ENCODE measurements at places on chromosomes 16 and 17.
A peak's percentile ranks its signal among the peaks of the same experiment; 100 is the strongest.

GRCh38 chr16:75590920-75591843 lies 25.0 kb downstream of the GABARAPL2 start:
- peak; percentile 60 for DNase-seq

GRCh38 chr16:58464047-58464915 lies 35.7 kb upstream of the NDRG4 start:
- DNase-seq = no peak

GRCh38 chr16:66634527-66635196 lies 30.2 kb downstream of the CMTM3 start:
- DNase-seq = no peak

DNA sequence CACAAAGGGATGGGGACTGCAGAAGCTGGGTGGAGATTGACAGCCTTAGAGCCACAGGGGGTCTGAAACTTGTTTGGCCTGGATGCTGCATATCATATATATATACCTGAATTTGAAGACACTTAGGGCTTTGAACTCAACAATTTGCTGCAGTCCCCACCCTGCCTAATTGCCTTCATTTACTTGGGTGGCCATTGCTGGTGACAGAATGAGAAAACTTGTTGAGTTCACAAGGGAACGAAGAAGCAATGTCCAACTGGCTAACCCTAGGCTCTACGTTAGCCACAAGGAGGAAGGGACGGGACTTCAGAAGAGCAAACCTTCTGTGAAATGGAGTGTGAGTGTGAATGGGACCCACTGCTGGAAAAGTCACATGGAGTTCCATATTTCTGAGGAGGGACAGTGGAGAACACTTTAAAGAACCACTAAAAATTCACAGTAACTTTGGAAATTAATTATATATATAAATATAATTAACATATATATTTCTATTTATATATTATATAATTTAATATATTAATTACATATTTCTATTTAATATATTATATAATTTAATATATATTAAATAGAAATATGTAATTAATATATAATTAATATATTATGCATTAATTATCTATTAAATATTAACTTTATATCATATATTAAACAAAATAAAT lies 215.3 kb upstream of the SOX9 start:
- DNase-seq = no peak

- DNase-seq = no peak
Measured at GRCh38 chr16:87182759-87183158, 134.4 kb downstream of the C16orf95 start.

GRCh38 chr16:77662246-77662645 lies 60.1 kb upstream of the NUDT7 start:
- DNase-seq = no peak

GRCh38 chr17:43092901-43093300 lies 32.3 kb downstream of the BRCA1 start:
- no peak for DNase-seq

GRCh38 chr16:28931801-28932225 lies at the start of gene CD19:
Gene CD19, plus strand, starts transcription at chr16:28931971. Its CDS starts 30 bp downstream, at chr16:28932001.
- no peak for DNase-seq

DNA sequence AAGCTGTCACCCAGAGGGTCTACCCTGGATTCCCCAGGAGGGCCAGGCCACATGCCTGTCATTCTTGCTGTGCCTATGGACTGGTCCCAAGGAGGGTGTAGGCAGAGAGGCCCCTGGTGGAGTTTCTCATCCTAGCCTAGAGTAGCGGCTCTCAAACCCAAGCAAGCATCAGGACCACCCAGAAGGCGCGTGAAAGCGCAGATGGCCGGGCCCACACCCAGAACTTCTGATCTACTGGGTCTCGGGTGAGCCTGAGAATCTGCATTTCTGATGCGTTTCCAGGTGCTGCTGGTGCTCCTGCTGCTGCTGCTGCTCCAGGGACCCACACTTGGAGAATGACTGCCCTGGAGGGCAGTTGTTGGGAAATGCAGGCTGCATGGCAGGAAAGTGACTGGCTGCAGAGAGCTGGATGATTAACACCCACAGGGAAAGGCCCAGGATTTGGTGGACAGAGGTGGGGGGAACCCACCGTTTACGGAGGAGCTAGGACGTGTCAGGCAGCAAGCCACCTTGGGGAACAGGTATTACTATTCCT lies 9.5 kb upstream of the OSGIN1 start:
- DNase-seq = no peak

- no peak for DNase-seq
Measured at GRCh38 chr17:46876353-46876887, 25.0 kb downstream of the WNT9B start.

DNA sequence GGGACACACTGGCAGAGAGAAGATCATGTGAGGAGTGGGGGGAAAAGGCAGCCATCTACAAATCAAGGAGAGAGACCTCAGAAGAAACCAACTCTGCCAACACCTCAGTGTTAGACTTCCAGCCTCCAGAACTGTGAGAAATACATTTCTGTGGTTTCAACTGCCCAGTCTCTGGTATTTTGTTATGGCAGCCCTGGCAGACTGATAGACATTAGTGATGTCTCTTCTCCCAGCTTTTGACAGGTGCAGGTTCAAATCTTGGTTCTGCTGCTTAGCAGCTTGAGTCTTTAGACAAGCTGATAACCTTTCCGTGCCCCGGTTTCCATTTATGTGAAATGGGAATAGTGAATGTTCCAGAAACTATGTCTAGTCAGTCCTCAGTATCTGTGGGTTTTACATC lies 199.5 kb downstream of the SNX29 start:
- no peak for DNase-seq

- no peak for DNase-seq
Measured at GRCh38 chr17:8843344-8843743, 24.1 kb downstream of the PIK3R6 start.

- DNase-seq = no peak
Measured at GRCh38 chr16:81595629-81596292, 151.2 kb downstream of the CMIP start.

DNA sequence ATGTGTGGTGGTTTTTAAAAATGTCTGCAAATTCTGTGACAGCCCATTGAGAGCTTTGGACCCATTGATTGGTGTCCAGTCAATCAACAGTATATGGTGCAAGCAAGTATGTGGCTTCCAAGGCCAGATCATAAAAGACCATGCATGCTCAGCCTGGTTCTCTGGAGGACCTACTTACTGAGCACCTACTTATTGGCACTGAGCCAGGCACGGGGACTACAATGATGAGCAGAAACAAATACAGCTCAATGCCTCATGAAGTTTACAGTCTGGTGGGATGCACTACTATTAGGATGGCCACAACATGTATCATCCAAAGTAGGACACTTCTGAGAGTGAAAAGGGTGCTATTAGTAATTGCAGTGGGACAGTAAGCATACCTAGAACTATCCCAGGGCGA lies 7.2 kb upstream of the EMP2 start:
- no peak for DNase-seq

- no peak for DNase-seq
Measured at GRCh38 chr16:68291227-68291626, 19.5 kb downstream of the SLC7A6OS start.

- no peak for DNase-seq
Measured at GRCh38 chr16:63890723-63891122, 1231.1 kb downstream of the CDH11 start.

GRCh38 chr16:1976951-1977874 lies 4.1 kb downstream of the NOXO1 start:
- DNase-seq = no peak

GRCh38 chr16:22220069-22220440 lies 14.0 kb downstream of the EEF2K start:
- no peak for DNase-seq

- no peak for DNase-seq
Measured at GRCh38 chr16:9650284-9650683, 531.9 kb downstream of the GRIN2A start.

DNA sequence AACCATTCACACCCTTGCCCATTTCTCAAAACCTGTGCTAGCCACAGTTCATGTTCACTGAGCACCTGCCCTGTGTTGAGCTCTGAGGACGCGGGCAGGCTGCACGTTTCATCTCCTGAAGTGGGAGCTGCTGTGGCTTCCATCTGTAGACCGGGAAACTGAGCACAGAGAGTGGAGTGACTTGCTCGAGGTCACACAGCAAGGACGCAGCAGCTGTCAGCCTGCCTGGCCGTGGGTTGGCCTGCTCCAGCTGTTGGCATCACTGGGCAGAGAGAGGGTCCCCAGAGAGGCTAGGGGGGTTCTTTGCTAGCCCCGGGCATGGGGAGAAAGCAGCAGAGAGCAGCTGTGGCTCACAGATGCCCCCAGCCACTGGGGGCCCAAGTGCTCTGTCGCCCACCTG lies 28.8 kb downstream of the ZFPM1 start:
- DNase-seq = no peak

- DNase-seq = no peak
Measured at GRCh38 chr17:10758062-10758461, 28.2 kb upstream of the TMEM220 start.

DNA sequence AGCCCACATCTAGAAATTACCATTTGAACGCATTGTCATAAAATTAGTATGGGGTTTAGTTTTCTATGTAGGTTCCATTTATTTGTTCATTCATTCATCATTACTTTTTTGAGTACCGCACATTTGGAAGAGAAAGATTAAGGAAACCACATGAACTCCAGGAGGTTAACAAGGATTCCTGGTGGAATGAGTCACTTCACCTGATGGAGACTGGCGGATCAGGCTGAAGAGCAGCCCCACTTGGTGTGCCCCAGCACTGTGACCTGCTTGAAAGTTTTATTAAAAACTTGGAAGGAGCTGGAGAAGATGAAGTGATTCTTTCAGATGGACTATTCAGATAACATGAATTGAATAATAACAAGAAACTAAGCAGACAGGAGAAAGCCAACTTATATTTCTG lies 293.6 kb upstream of the CDH11 start:
- DNase-seq = no peak

GRCh38 chr17:19877364-19877945 lies 9.7 kb upstream of the ULK2 start:
- no peak for DNase-seq

GRCh38 chr17:42019509-42020404 lies at the start of gene NKIRAS2:
Gene NKIRAS2, plus strand, starts transcription at chr17:42020090. Its CDS starts 1,488 bp downstream, at chr17:42021578.
- DNase-seq = peak; percentile 96

GRCh38 chr16:8567355-8568230 lies 22.7 kb downstream of the TMEM114 start:
- peak; percentile 82 for DNase-seq

DNA sequence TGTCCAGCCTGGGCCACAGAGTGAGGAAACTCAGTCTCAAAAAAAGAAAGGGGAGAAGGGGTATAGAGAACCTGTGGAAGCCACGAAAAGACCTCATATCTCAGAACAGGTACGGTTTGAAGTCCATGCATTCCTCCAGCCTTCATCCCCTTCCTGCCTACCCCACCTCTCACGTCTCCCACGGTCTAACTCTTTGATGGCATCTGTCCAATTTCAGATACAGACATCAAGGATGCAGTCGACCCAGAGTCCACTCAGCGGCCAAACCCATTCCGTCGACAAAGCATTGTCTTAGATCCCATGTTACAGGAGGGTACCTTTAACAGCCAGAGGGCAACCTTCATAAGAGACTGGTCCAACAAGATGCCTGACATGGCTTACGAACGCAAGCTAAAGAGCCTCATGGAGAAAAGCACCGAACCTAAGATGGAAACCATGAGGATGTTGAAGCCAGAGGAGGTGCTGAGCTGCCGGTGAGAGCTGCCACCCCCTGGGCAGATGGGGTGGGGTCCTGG lies 22.7 kb downstream of the C16orf78 start:
- DNase-seq = no peak

GRCh38 chr16:22751685-22752084 lies 62.3 kb upstream of the HS3ST2 start:
- no peak for DNase-seq

DNA sequence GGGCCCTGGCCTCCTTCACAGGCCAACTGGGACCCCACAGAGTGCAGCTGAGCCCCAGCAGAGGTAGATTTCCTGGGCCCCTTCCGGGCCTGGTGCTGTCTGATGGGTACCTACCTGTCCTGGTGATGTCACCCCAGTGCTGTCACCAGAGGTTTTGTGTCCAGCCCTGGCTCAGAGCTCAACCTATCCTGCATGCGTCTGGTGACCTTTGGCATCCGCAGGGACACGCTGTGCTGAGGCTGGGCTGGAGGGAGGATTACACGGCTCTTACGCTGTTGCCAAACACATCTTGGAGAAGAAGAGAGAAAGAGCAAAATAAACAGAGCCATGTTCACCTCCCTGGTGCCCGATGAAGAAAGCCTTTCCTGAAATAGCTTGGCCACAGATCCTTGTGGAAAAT lies 70.6 kb upstream of the MED9 start:
- DNase-seq = no peak

DNA sequence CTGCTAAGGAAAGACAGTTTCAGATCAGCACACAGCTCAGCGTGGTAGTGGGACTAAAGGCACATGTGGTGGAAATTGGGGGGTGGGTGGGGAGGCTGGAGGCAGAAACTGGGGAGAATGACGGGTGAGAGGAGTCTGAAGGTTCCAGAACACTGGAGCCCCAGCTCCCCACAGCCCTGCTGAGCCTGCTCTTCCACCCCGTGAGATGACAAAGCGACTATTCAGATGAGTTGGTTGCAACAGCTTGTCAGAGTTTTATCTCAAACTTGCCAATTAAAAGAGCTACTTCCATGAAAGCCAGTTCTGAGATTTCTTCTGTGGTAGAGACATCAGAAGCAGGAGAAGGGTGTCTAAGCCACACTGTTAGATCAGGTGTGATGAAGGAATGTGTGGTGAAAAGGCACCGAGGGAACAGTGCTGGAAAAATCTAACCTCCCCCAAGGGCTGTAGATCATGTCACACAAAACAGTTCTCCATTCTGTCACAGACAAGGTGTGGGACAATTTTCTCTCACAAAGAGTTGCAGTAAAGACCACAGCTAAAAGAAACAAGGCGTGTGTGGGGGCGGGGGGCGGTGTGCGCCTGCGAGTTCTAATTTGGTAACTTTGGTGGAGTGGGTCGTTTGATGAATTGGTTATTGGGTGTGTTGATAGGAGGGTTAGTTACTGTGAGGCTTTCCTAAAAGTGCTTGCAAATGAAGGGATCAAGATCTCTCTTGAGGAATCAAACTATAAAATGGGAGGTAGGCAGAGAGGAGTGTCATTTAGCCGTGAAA lies 39.0 kb downstream of the CCDC182 start:
- no peak for DNase-seq

DNA sequence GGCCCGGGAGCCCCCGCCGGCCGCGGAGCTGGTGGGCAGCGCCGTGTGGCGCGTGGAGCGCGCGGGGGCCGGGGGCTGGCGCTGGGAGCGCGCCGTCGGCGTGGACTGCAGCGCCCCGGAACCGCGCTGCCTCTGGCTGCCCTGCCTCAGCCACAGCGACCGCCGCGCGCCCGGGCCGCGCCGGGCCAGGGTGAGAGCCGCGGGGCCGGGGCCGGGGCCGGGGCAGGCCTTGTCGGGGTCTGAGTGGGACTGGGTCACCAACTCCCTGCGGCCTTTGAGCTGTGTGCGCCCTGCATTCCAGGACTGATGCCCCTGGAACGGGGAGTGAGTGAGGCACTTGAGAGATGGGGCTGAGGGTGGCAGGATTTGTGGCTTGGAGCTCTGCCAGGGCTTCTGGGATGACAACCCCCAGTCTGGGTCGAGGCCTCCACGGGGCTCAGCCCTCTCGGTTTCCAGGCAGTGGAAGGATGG lies 25.7 kb downstream of the ARHGAP23 start:
- no peak for DNase-seq

GRCh38 chr16:29024278-29024677 lies 39.4 kb downstream of the LAT start:
- DNase-seq = no peak

All from AG08396 (cell line).